Right ventricle myocardium superior (tissue), 1 donor: ENCODE measurements at places on chromosomes 1 and 21. TPM values are rescaled to one million over a fixed set of nuclear protein-coding genes. Genes with fewer than 3 reads are reported as not detected.

Gene CFAP141
- total RNA-seq = not detected

Gene ZNF687
- 12.4 TPM for total RNA-seq

Gene HMGCS2
- 210 TPM for total RNA-seq

Gene FCRL4
- total RNA-seq = not detected

Gene TPTE
- not detected for total RNA-seq

GRCh38 chr1:23202263-23202749, 15.0 kb downstream of the HTR1D start:
- DNase-seq = no peak

GRCh38 chr1:207156095-207156494, 52.1 kb downstream of the C4BPA start:
- no peak for DNase-seq

DNA sequence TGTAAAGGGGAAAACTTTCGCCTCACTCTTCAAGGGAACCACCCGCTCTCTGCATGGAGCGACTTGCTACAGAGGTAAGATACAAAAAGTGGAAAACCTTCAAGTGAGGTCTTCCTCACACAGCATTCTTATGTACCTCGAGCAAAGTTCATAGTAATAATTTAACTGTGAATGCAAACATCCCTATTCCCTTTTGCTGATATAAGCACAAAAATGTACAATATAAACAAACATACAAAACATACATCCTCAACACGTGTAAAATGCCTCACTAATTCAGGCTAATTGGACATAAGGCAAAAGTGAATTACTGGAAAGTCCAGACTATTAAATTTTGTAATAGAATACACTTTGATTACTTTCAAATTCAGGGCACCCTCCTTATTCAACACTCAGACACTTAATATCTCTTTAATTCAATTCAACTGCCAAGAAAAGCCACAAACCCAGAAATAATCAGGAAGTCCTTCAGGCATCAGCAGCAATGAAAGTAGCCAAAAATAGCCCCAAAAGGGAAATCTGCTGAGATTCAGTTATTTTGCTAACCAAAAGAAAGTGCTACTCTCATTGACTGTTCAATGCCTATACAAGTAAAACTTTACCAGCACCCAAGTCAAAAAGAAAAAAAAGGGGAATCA, 15.2 kb upstream of the LMX1A start:
- no peak for DNase-seq

DNA sequence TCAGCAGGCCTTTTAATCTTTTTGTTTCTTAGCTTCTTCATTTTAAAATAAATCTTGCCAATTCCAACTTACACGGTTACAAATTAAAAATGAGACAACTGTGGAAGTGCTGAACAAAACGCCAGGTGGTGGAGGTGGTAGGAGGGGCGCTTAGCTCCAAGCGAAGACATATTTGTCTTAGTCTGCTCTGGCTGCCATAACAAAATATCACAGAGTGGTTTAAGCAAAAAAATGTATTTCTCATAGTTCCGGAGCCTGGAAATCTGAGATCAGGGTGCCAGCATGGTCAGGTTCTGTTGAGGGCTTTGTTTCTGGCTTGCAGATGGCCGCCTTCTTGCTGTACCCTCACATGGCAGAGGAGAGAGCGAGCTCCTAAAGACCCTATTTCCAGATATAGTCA, 14.9 kb downstream of the IER5 start:
- DNase-seq = no peak

- peak; percentile 79 for DNase-seq
Observed at GRCh38 chr21:34865400-34866241, 183.5 kb downstream of the RUNX1 start.

- no peak for DNase-seq
Observed at GRCh38 chr1:159821171-159821867, 5.4 kb upstream of the SLAMF8 start.

- DNase-seq = no peak
Observed at GRCh38 chr1:70504176-70504820, 93.2 kb downstream of the CTH start.

DNA sequence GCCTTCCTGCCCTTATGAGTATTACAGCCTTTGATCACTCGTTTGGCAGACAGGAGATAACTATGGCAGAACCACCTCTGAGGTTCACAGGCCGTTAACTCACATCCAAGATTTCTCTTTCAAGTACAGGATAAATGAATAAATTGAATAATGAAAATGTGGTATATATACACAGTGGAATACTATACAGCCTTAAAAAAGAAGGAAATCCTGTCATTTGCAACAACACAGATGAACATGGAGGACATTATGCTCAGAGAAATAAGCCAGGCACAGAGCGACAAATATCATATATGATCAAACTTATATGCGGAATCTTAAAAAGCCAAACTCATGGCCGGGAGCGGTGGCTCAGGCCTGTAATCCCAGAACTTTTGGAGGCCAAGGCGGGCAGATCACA, 32.6 kb downstream of the TGFBR3 start:
- DNase-seq = no peak

- DNase-seq = no peak
Observed at GRCh38 chr21:15771311-15771710, 41.5 kb downstream of the USP25 start.

- peak; percentile 48 for DNase-seq
Observed at GRCh38 chr1:203271962-203272632, 33.2 kb upstream of the BTG2 start.

DNA sequence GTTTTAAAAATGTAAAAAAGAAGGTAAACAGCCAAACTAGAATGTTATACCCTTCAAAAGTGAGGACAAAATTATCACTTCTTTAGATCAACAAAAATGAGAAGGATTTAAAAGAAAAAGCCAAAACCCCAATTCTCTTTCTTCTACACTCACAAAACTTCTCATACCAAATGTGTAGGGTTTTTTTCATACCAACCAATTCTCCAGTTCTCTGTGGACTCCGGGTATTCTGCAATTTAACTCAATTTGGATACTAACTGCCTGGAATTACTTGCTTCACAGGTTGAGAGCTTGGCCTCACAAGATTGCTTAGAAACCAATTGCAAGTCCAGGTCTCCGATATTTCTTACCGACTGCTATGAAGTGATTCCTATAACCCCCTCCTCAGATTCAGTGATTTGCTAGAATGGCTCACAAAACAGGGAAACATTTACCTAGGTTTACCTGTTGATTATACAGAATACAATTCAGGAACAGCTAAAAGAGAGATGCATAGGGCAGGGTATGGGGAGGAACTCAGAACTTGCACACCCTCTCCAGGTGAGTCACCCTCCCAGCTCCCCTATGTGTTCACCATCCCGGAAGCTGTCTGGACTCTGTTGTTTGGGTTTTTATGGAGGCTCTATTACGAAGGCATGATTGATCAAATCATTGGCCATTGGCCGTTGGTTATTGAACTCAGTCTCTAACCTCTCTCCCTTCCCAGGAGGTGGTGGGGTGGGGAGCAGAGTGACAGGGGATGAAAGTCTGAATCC, 67.1 kb downstream of the CAMTA1 start:
- no peak for DNase-seq

DNA sequence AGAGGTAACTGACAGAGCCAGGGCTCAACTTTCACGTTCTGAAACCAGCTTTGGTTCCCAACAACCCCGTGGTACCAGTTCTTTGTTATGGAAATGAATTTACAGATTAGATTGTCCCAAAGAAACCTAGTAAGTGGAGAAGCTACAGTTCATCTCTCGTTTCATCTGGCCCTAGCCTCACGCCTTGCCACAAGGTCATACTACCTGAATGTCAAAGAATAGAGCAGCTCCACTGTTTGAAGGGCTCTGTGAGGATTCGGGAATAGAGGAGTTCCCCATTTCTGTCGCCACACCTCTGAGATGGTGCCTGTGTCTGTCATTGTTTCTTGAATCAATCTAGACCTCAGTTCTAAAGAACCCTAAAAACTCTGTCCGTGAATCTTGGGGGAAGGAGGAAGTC, 15.0 kb upstream of the CDC42 start:
- DNase-seq = no peak

DNA sequence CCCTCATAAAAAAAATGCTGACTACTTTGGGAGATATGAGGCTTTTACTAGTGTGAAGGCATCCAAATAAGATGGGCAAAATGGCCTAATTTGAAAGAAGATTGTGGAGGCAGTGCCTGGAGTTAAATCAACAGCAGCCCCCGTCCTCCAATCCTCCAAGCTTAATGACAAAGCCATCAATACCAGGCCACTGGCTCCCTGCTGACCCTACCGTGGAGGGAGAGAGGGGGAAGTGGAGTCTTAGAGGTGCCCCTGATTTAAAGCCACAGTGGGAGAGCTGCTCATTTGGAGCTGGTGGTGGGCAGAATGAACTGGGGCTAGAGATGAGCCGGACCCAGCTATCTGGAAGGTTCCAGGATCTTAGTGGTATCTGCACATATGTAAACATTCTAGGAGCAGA, 24.3 kb upstream of the KNCN start:
- DNase-seq = no peak

DNA sequence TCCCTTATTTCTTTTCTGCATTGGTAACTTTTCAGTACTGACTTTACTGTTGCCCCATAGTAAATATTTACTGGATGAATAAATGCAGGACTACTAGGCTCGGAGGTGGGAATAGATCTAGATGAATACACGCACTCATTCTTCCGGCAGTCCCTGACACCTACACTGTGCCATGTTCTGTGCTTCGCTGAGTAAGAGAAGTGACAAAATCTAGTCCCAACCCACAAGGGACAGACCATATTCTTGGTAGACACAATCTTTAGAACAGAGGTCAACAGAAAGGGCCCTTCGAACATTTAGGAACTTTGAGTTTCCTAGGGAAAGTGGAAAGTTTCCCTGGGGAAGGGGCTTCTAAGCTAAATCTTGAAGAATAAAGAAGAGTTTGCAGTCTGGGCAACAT, 3.3 kb upstream of the CD52 start:
- no peak for DNase-seq

DNA sequence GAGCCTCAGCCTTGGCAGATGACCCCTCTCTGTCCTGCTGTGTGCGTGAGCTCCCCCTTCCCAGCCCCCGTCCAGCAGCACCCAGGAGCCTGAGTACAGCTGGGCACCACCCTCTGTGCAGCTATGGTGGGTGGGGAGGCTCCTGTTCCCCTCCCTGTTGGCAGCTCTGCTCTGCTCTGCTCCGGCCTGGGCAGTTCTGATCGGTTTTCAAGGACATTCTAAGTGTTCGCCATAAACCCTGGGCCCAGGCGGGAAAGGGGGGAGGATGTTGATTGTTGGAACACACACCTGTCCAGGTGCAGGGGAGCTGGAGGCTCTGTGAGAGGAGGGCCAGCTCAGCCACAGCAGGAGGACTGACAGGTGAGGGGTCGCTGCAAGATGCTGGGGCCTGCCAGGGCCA, at the start of gene CLCNKB:
Gene CLCNKB, plus strand, starts transcription at position 262 of the 400 bp plus-strand sequence. CDS start 711 bp downstream, outside the sequence.
- no peak for DNase-seq

GRCh38 chr1:206456577-206457370, 13.5 kb upstream of the IKBKE start:
- no peak for DNase-seq

DNA sequence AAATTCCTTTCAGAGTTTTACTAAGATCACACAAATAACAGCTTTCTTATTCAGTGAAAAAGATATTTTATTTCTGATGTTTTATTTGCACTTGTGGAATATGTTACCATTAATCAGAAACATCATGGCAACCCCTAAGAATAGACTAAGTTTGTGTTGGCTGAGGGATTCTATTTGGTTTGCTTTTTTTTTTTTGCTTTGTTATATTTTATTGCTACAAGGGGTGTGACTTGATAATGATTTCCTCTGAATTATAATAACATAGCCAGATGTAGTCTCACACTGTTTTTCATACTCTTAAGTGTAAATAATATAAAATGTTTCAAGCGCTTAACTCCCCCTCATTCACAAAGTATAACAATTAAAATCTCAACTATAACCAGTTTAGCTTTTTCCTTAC, 20.0 kb downstream of the GLRX2 start:
- no peak for DNase-seq

GRCh38 chr1:1295154-1295923, 12.4 kb downstream of the ACAP3 start:
- DNase-seq = no peak

DNA sequence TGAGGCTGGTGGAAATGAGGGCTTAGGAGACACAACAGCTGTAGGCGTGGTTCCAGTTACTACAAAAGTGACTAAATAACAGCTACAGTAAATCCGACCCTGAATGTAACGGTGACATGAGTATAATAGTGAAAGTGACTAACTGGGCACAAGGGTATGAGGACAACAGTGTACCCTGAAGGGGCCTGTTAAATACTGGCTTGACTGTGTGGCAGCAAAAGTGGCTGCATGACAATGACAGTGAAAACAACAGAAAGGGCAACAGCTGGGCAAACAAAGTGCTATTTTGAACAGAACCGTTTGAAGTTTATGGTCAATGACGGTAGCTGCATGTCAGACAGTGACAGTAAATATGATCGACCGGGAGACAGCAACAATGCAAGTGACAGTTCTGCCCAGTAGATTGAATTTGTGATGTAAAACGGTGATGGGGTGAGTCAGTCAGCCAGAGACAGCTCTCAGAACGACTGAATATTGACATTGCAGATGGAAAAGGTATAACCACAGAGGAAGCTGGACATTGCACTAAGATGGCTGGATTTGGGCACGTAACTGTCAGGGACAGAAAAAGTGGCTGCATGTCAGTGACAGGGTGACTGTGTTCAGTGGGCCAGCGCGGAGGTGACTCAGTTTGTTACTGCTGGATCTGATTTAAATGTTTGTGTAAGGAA, 1.2 kb upstream of the ZBTB40 start:
- DNase-seq = no peak

DNA sequence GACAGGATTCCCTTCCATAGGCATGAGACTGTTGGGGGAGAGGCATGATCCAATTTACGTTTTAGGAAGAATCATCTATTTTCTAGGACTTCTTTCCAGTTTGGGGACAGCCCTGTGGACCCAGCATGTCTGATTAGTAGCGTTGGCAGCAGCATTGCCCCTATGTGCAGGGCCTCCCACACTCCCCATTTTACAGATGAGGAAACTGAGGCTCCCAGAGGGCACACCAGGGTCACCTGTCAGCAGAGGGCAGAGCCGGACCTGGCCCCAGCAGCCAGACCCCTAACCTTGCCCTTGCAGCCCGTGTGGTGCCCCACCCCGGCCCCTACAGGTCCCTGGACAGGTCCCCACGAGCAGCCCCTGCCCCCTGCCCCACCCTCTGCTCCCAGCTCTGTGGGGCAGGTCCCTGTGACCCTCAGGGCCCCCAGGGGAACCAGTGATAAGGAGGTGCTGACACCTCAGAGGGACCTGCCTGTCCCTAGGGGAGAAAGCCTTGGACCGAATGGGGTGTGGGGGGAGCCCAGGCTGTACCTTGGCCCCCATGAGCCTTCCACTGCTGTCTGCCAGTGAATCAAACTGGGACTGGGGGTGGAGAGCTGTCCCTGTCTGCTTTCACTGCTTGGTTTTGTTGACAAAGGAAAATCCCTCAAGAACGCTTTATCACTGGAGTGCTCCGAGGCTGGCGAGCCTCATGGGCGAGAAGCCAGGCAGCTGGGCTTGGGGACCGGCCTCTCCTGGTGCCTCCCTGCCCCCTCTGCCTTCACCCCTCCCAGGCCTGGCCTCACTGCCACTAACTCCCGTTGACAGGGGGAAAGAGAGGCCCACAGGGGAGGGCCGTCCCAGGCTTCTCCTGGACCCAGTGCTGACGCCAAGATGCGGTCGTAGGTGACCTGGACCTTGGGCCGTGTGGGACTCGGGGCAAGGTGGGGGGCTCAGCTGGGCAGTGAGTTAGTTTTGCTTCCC, 39.4 kb upstream of the CCDC27 start:
- peak; percentile 83 for DNase-seq
